ENCODE measurements at places on chromosomes 12 and 14. TPM values are rescaled to one million over a fixed set of nuclear protein-coding genes. Genes with fewer than 3 reads are reported as not detected.

GRCh38 chr12:82694970-82695369 lies 8.3 kb downstream of the TMTC2 start:
- no peak for DNase-seq

GRCh38 chr14:24631749-24632335 lies 2.1 kb downstream of the GZMB start:
- DNase-seq: no peak

DNA sequence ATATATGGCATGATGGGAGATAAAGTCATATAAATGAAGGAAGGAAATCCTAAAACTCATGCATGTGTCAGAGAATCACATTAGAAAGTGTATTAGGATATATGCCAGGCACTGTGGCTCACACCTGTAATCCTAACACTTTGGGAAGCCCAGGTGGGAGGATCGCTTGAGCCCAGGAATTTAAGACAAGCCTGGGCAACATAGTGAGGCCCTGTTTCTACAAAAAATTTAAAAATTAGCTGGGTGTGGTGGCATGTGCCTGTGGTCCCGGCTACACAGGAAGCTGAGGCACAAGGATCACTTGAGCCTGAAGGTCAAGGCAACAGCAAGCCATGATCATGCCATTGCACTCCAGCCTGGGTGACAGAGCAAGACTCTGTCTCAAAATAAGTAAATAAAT lies 130.3 kb upstream of the ARID2 start:
- DNase-seq: no peak

DNA sequence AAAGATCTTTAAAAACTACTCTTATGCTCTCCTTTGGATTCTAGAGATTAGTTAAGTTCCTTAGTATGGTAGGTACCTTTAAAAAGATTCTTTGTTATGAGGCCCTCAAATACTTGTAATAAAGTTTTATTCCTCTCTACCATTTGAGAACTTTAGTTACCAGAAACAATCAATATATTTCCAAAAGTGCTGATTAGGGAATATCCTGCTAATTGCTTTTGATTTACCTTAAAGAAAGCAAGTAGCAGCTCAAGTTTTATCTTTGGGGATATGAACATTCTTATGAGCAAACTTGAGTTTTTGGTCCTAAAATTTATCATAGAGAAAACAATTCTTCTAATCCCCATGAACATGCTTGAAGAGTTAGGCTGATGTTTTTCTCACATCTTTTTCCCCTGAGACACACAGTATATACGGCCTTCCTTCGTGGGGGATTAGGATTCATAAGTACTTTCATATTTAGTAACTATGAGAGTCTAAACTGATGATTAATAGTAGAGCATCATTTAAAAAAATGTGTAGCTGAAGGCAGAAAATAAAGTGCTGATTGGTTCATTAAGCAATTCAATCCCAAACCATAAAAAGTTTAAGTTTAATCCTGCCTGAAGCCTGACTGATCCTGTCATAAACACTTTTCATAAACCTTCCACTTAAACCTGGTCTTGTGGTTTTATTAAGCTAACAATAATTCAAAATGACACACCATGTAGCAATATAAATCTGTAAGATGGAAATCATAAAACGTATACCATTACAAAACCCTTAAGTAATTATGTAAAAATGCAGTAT lies 380.5 kb upstream of the FBXO33 start:
- no peak for DNase-seq

DNA sequence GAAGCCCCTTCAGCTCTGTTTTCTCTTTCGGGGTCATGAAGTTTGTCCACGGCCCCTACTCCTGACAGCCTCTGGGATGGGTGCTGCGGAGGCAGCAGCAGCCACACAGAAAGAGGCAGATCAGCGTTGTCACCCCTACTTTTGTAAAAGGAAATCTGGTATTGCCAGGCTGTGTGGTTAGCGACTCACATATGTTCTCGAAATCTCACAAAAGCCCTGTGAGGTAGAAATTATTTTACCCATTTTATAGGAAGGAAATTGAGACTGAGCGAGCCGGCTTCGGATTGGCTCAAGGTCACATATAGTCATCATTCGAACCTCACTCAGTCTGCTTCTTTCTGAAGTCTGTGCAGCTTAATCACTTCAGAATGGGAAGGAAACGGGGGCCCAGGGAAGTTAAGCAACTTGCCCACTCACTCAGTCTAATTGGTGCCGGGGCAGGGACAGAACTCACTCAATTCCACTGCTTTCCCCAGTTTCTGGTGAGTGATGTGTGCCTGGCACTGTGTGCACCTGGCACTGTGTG lies 1.1 kb upstream of the CKAP4 start:
- peak; percentile 34 for DNase-seq

DNA sequence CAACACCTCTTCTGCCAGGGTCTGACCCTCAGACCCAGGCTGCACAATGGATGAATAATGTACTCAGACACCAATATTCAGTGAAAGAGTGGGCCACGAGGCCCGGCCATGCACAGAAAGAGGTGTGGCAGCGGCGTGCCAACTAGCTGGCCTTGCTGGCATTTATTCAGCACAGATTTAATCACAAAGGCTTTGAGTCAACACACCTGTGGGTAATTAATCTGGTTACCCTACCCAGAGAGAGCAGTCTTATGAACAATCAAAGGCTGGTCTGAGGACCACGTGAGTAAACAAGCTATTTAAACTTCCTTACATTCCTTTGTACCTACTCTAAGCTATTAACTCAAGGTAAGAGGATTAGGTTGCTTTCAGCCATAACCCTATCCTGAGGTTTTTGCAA lies 324.8 kb downstream of the C12orf50 start:
- DNase-seq: no peak

- DNase-seq: no peak
These were observed 340.6 kb downstream of the PRKD1 start for GRCh38 chr14:29587046-29587445.

DNA sequence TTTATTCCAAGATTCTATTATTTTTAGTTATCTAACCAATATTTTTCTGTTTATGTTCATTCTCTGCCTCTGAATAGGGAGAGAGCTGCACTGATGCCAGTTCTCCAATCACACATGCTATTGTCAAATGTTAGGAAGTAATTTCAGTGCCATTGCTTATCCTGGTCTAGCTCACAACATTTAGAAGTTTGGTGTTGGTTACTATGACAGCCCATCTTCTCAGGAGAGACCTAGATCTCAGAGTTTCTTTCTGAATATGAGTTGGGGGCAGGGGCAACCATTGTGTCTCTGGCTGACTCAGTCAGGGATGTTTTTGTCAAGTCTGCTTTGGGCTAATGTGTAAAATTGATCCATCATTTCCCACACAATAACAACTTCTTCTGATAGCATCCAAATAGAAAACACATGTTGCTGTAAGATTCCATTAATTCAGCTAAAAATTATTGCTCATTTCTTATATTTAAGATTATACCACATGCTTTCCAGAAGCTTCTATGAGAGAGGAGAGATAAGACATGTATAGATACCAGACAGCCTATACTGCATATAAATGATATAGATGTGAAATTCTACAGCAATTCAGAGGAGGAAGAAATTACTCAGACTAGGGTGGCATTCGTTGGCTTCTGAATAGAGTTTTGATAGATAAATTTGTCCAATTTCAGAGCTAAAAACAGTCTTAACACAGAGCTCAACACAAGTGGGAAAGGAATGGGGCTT lies 64.8 kb downstream of the DACT1 start:
- no peak for DNase-seq

- DNase-seq: peak; percentile 80
These were observed 8.1 kb upstream of the TEX22 start for GRCh38 chr14:105389976-105390848.

PSMC6 gene
- total RNA-seq: 231 TPM

LRRIQ1 gene
- total RNA-seq: 30.8 TPM

CCDC177 gene
- total RNA-seq: 0.72 TPM

LRFN5 gene
- total RNA-seq: 7.9 TPM

GDF3 gene
- total RNA-seq: 2.9 TPM

B3GNT4 gene
- 3.6 TPM for total RNA-seq

GRCh38 chr14:84343656-84344055 lies 1186.3 kb upstream of the FLRT2 start:
- peak; percentile 68 for DNase-seq

CACNA2D4 gene
- total RNA-seq: 0.72 TPM

CACNA1C gene
- total RNA-seq: 116 TPM

- no peak for DNase-seq
These were observed 23.2 kb downstream of the TTC9 start for GRCh38 chr14:70664698-70665447.

CLEC6A gene
- 3.9 TPM for total RNA-seq

FUT8 gene
- total RNA-seq: 28.6 TPM

GPHN gene
- 15.4 TPM for total RNA-seq

- DNase-seq: peak; percentile 40
These were observed 77.3 kb upstream of the GRIN2B start for GRCh38 chr12:14058717-14059116.

TGM1 gene
- total RNA-seq: 9.4 TPM

ACYP1 gene
- 14.2 TPM for total RNA-seq

C12orf54 gene
- not detected for total RNA-seq

DNA sequence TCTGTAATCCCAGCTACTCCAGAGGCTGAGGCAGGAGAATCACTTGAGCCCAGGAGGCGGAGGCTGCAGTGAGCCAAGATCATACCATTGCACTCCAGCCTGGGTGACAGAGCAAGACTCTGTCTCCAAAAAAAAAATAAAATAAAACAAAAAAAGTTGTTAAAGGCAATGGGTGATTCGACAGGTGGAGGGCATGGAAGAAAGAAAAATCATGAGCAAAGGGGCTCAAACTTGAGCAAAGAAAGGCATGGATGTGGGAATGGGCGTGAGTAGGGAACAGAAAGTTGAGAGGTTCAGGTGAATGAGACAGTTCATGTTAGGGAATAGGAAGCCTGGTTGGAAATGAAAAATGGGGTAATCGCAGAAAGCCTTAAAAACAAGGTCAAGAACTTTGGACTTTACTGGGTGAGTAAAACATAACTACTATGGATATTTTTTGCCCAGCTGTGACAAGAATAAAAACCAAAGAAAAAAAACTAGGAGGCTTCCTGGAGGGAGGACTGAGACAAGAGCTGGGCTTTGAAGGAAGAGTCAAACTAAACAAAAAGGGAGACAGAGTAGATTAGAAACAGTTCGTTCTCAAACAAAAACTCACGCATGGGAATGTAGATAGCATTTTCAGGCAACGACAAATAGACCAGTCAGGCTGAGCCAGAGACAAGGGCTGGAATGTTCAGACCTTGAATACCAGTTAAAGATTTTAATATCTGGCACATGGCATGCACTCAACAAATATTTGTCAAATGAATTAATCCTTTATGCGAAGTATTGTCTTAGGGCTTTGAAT lies 18.8 kb downstream of the PYM1 start:
- DNase-seq: no peak

GRCh38 chr14:103243764-103244737 lies 90.0 kb upstream of the EIF5 start:
- no peak for DNase-seq
